HTR-8/SVneo (cell line): ENCODE measurements at places on chromosomes 2 and 18.

- no peak for DNase-seq
These were observed 3.3 kb downstream of the INPP5D start for GRCh38 chr2:233063269-233063975.

DNA sequence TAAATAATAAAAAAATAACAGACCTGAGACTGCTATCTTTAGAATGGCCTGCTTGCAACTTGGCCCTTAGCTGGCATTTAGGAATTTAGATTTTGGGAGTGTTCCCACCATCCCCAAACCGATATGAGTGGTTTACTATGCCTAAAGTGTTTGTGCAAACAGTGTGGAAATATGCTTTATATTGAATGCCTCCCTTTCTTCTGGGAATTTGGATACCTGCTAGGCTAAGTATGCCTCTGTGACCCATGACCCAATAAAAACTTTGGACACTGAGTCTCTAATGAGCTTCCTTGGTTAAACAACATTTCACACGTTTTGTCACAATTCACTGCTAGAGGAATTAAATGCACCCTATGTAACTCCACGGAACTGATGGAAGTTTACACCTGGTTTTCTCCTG is 73.2 kb downstream of the BMPR2 start:
- no peak for DNase-seq

DNA sequence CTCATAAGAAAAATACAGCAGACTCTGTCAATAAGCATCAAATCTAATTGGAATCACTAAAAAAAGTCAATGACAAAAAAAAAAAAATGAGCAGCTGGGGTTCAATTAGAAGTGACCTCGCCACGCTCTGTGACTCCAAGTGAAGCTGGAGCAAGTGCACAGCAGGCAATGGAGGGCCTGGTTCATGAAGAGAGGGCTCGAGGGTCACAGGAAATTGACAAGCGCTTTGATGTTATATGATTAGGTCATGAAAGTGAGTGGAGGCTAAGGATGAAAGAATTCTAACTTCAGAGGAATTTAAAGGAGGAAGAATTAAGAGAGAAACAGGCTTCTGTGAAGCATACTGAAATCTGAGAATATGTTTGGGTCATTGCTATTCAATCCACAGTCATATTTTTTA is 85.4 kb upstream of the TMEM18 start:
- DNase-seq, result no peak

DNA sequence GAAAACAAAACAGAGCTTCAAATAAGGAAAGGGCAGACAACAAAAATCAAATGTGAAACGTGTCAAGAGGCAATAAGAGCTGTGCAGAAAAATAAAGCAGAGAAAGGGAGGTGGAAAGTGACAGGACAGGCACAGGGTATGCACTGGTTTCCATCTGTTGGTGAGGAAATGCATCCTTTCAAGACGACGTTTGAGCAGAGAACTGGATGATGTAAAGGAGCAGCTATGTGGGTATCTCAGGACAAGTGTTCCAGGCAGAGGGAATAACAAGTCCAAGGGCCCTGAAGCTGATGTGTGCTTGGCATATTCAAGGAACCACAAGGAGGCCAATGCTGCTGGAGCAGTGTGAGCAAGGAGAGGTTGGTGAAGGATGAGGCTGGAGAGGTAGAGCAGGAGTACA is 168.9 kb upstream of the SERPINE2 start:
- no peak for DNase-seq

- no peak for DNase-seq
These were observed 31.8 kb downstream of the TBC1D8 start for GRCh38 chr2:101119431-101119830.

GRCh38 chr2:188570370-188570769 is 278.7 kb downstream of the GULP1 start:
- DNase-seq, result no peak
